ENCODE measurements at places on chromosomes 3 and 15.

DNA sequence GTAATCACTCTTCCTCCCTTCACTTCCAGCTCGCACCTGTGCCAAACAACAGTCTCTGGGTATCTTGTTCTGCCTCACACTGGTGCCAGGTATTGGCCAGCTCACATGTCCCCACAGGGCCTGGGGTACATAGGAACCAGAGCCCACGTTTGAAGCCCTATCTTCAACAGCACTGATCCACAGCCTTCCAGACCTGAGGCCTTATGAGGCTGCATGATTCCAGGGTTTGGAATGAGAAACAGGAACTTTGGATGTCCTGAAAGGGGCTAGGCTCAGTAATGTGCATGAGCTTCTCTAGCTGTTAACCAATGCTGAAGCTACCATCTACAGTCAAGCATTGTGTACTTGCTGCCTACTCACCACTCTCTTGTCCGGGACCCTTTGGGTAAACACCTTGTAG is 92.4 kb downstream of the GPR156 start:
- DNase-seq: no peak

- DNase-seq: no peak
Observed at GRCh38 chr3:78868570-78868969, 899.2 kb downstream of the ROBO1 start.

DNA sequence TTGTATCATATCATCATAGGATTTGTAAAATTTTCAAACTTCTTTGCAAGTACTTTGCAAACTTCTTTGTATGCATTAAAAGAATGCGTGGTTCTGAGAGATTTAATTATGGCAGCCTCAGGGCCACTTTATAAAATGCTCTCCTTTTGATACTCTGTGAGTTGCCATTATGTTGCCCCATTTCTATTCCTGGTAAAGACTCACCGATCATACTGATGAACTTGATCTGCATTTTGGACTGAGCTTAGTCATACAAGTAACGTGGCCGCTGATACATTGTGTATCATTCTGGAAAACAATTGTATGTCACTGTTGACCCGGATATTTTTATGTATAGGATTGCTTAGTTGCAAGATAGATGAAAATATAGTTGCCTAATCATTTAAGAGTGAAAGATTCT is 38.8 kb downstream of the AKAP13 start:
- no peak for DNase-seq

GRCh38 chr3:75692061-75692460 is 27.9 kb downstream of the FRG2C start:
- no peak for DNase-seq

DNA sequence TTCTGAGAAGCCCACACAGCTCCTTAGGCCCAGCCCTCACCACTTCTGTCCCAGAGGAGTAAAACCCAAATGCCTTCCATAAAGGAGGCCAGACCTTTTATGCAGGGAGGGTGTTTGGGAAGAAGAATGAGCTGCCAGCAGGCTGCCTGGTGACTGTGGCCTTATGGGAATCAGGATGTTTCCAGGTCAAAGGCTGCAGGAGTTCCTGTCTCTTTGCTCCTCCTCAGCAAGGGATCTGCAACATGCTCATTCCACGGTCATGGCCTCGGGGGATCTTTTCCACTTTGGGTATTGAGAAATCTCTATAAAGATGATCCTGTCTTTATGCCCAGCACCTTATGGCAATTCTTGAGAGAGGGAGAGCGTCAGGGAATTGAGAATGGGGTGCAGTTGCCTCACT is 25.2 kb upstream of the MAGEF1 start:
- no peak for DNase-seq

DNA sequence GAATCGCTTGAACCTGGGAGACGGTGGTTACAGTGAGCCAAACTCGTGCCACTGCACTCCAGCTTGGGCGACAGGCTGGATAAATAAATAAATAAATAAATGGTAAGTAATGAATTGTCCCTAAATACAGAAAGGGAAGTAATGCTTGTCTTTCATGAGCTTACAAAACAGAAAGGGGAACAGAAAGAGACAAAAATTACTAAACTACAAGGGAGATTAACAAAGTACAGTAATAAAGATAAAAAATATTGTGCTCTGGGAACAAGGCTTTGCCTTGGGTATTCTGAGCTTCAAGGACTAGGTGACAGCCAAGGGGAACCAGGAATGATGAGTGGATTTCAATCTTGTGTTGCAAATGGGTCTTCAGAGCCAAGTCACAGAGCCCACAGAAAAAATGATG is 9.2 kb upstream of the HLTF start:
- no peak for DNase-seq

- no peak for DNase-seq
Observed at GRCh38 chr3:119783255-119783654, 1.4 kb downstream of the NR1I2 start.

GRCh38 chr15:83978588-83978987 is 257.0 kb upstream of the GOLGA6L4 start:
- no peak for DNase-seq

DNA sequence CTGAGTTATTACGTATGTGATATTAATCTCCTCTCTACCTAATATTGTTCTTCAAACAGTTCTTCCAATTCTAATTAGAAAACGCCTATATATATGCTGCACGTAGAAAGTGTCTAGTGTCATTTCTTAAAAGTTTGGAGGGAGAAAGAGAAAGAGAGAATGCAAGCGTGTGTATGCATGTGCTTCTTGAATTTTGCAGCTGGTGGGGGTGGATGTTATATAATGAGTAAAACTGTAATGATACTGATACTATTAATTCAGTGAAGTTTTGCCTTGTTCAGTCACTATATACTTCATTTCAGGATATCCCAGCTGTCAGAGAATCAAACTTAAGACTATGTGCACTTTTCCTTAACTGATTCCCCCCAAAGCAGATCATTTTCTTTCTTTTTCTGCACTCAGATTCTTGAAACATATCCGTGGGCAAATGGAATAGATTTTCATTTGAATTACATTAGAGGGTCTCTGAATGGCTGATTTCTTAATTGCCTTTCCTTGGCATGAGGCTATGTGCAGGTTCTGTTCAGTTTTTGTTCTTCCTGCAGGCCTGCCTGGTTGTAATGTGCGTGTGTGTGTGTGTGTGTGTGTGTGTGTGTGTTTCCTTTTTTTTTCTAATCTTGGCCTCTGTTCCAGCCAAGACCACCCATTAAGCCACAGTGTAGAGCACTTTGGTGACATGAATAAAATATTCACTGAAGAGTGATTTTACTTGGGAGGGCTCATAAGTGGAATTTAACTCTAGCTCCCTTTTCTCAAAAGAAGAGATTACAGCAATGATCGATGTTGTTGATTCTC is 617.5 kb downstream of the RBMS3 start:
- DNase-seq: no peak

- no peak for DNase-seq
Observed at GRCh38 chr3:10090179-10090578, 17.9 kb downstream of the FANCD2OS start.

- DNase-seq: no peak
Observed at GRCh38 chr3:195078891-195079440, 192.0 kb downstream of the XXYLT1 start.

GRCh38 chr3:47019201-47019600 is 39.7 kb downstream of the NBEAL2 start:
- DNase-seq: no peak

GRCh38 chr3:179037351-179037750 is 34.3 kb downstream of the ZMAT3 start:
- DNase-seq: peak; percentile 22

GRCh38 chr15:81485806-81486205 is 111.8 kb upstream of the TMC3 start:
- no peak for DNase-seq
